Activated CD4-positive, alpha-beta T cell treated with anti-CD3 and anti-CD28 coated beads for 1 hour (primary cell): ENCODE measurements at places on chromosomes 1 and 21.

GRCh38 chr1:40907899-40908298, 45.7 kb upstream of the CITED4 start:
- no peak for DNase-seq

DNA sequence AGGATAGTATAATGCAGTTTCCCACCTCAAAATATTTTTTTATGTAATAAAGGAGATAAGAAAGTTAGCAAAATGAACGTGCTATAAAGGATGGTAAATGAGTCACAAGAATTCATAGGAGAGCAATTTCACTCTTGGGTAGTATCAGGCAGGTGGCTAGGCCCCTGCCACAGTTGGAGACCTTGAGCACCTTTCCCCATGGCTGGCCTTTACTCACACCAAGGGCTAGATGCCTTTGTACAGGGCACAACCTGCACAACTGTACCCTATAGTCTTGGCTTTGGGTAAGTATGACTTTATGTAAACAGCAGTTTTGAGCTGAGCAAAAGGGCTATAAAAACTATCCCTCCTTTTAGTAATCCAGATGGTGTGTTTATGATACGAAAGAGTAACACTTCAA, 85.1 kb downstream of the CTH start:
- no peak for DNase-seq

- DNase-seq, result no peak
Observed at GRCh38 chr1:241702442-241703373, 50.6 kb downstream of the WDR64 start.

GRCh38 chr1:211536606-211537005, 42.4 kb downstream of the SLC30A1 start:
- DNase-seq, result no peak

- DNase-seq, result peak; percentile 10
Observed at GRCh38 chr1:46131712-46132528, 509 bp downstream of the PIK3R3 start.

GRCh38 chr1:226627050-226627755, 78.6 kb downstream of the STUM start:
- no peak for DNase-seq

DNA sequence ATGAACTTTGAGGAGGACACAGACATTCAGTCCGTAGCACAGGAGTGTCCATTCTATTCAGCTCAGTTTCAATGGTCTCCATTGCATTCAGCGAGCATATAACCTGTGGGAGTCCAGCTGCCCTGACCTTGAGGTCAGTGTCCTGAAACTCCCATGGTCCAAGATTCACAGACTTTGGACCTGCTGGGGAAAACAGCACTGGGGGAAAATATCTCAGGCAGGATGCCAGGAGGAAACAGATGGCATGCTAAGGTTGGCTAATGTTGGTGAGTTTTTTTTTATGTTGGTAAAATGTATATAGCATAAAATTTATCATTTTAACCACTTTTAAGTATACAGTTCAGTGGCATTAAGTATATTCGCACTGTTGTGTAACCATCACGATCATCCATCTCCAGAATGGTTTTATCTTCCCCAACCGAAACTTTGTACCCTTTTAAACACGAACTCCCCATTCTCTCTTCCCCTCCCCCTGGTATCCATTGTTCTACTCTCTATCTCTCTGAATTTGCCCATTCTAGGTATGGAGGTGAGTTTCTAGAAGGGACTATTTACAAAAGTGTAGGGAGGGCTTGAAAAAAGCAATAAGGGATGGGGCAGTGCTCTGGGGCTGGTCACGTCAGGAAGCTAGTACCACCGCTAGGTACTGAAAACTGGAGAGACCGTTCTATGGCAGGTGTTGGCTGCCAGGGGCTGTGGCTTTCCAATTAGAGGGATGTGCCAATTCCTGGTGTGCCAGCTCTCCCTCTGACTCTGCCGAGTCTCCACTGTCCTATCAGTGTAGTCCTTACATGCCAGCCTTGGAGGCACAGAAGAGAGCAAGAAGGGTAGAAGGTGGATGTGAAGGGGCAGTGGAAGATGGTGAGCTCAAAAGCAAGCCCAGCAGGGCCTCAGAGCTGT, 85.3 kb downstream of the FOXD2 start:
- no peak for DNase-seq

DNA sequence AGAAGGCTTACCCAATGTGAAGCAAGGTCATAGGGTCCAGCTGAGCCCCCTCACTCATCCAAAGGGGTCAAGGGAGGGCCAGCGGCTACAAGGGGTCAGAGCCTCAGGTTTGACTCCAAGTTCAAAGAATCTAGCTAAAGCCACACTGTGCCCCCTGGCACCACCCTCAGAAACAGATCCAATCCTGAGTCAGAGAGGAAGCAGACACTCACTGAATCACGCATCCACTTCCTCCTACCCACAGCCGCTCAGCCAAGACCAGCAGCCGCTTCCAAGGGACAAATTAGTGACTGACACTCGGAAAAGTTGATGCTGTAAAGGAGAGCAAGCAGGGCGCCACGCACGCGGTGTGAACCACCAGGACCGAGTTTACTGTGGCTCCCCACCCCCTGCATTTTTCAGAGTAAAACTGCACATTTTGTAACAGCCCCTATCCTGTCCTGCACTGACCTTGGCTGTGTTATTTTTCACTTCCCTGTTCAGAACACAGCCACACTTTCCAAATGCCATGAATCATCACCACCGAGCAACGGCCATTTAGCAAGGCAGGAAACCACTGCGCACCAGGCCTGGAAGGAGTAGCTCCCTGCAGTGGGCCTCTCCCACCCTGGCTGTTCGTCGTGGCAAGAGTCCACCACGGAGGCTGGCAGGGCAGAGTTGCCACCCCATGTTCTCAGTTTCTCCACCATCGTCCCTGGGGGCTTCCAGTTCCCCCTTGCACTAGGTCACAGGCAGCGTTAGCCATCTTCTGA, 147.8 kb downstream of the TOMM20 start:
- peak; percentile 66 for DNase-seq

- no peak for DNase-seq
Observed at GRCh38 chr1:8450312-8450711, 132.4 kb downstream of the SLC45A1 start.

DNA sequence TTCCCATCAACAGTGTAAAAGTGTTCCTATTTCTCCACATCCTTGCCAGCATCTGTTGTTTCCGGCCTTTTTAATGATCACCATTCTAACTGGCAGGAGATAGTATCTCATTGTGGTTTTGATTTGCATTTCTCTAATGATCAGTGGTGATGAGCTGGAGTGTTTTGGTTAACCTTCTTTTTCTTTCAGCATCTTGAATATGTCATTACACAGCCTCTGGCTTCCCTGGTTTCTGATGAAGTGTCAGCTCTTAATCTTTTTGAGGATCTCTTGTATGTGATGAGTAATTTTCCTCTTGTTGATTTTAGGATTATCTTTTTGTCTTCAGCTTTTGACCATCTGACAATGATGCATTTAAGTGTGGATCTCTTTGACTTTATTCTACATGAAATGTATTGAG, 133.2 kb upstream of the GRIK3 start:
- no peak for DNase-seq

- DNase-seq, result no peak
Observed at GRCh38 chr1:224592636-224593582, 23.2 kb upstream of the CNIH3 start.

DNA sequence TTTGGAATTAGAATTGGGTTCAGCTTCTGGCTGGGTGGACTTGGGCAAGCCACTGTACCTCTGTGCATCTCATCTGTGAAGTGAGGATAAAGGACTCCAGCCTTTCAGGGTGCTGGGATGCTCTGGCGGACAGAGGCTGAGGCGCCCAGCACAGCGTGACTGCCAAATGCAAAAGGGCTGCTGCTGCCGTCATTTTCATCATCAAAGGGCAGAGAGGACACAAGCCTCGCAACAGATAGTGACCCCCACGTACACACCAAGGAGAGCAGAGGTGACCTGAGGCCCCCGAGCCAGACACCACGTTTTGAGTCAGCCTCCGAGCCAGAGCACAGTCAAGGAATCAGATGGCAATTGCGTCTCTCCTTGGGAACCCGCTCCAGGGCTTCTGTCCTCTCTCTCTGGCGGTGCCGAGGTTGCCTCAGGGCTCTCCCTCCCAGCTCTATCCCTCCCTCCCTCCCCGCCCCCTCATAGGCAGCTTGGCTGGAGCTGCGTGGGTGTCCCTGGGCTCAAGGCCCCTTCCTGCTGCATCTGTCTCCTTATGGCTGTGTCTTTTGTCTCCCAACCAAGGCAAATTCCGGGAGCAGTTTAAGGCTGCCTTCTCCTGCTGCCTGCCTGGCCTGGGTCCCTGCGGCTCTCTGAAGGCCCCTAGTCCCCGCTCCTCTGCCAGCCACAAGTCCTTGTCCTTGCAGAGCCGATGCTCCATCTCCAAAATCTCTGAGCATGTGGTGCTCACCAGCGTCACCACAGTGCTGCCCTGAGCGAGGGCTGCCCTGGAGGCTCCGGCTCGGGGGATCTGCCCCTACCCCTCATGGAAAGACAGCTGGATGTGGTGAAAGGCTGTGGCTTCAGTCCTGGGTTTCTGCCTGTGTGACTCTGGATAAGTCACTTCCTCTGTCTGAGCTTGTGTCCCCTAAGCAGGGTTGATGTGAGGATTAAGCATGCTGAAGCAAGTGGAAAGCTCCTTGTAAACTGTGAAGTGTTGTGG, 9.0 kb downstream of the HCRTR1 start:
- no peak for DNase-seq

DNA sequence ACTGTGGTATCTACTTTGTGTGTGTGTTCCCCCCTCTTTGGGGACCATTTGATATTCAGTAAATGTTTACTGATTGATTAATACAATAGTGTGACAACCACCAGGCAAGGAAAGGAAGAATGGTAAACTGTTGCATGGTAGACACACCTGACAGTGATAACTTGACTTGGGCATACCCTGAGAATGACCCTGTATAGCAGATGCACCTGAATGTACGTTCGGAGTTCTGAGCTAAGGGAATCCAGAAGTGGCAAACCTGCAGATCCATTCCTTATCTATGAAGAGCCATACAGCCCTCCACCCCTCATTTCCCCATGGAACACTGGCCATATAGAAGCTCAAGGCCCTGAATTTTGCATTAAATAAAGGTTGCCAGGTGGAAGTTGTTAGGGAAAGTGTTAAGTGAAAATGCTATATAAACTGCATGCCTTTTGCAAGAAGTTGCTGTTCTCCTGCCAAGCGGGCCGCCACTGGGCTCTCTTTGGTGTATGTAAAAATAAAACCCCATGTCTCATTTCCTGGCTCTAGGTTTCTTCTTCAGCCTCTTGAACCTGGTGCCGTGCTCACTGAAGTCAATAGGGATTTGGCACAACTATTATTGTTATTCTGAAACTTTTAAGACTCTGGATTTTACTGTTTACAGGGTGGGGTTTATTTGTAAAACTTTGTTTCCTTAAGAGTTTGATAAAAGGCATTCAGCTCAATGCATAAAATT, 32.6 kb upstream of the DENND1B start:
- DNase-seq, result no peak

- no peak for DNase-seq
Observed at GRCh38 chr1:19388980-19389379, 76.9 kb downstream of the SLC66A1 start.

DNA sequence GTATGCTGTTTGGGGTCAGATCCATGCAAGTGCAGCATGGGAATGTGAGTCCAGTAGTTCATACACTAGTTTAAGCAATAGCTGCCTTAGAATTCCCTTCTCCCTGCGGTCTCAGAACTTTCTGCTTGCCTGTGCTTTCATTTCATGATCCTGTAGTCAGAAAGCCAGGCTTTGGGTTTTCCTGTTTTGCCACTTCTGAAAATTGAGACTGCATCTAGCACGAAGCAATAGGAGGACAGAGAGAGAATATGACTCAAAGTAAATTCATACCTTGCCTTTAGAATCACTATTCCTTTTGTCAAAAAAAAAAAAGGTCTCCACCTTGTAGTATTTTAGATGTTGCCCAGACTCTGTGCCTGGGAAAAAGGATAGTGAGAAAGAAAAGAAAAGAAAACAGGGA, 161.2 kb upstream of the SNX7 start:
- DNase-seq, result no peak

DNA sequence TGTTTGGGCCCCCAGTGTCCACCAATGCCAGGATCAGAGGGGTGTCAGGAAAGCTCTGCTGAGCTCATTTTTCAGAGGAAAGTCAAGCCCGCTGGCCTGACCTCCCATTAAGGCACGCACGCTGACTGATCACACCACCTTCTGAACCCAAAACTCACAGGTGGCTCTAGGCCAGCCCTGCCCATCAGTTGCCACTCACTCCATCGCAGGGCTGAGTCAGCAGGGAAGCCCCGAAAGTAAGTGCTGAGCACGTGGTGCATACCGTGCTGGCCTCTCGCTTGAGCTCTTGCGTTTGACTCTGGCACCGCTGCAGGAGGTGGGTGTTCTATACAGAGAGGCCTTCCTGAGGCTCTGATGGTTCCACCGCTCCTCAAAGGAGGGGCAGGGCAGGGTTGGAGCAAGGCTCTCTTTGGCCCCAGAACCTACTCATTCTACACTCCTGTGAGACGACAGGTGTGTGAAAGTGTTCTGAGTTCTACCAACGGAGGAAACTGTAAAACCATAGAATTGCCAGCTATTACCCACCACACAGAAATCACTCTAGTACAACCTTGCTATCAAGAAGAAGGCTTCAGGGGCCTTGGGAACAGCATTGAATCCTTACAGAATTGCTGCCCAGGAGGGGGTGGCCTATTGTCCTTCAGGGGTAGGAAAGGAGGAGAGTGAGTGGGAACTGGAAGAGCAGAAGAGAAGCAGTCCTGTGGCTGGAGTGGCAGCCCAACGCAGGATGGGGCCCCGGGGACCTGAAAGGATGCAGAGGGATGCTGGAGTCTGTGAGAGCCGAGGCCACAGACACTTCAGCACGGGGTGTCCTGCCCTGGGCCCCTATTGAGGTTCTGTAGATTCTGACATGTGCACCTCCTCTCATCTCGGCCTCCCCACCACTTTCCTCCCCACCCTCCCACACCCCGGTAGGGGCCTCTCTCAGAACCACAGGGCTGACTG, 214.7 kb upstream of the EDN2 start:
- no peak for DNase-seq

- DNase-seq, result peak; percentile 37
Observed at GRCh38 chr1:42456754-42457089, 379 bp downstream of the PPCS start.

DNA sequence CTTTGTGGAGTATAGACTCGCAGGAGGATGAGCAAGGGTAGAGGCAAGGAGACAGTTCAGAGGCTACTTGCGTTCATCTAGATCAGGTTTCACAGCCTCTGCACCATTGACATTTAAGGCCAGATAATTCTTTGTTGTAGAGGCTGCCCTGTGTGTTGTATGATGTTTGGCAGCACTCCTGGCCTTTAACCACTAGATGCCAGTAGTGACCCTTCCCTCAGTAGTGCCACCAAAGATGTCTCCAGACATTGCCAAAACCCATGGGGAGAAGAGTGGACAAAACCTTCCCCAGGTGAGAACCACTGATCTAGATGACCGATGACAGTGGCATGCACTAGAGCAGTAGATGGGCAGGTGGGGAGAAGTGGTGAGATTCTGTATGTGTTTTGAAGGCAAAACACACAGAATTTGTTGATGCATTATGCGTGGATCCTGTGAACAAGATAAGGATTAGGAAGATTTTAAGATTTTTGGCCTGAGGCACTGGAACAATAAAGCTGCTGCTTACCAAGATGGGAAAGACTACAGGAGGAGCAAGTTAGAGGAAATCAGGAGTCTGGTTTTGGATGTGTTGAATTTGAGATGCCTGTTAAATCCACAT, 9.9 kb upstream of the COG2 start:
- no peak for DNase-seq
